Thoracic aorta (tissue), 2 donors: ENCODE measurements at places on chromosomes 6 and 20.

GRCh38 chr6:35765739-35766138, 10.7 kb upstream of the CLPSL2 start:
- H3K4me1 ChIP-seq = no peaks in the 10 kb centered on the region
- H3K27me3 ChIP-seq = no peaks in the 10 kb centered on the region
- H3K27ac ChIP-seq = no peak overlapping the region
- H3K4me3 ChIP-seq = no peak overlapping the region
- H3K36me3 ChIP-seq = no peaks in the 10 kb centered on the region

GRCh38 chr20:61494763-61495575, 242.9 kb downstream of the CDH4 start:
- DNase-seq = no peak
- no peaks in the 10 kb centered on the region for H3K27me3 ChIP-seq
- no peak overlapping the region for H3K27ac ChIP-seq
- no peak overlapping the region for H3K4me3 ChIP-seq
- H3K36me3 ChIP-seq = no peaks in the 10 kb centered on the region

- H3K4me1 ChIP-seq = peaks cover 18% of the 10 kb centered on the region
- no peaks in the 10 kb centered on the region for H3K36me3 ChIP-seq
- no peak overlapping the region for H3K4me3 ChIP-seq
- no peak overlapping the region for H3K27ac ChIP-seq
These were observed 100.6 kb upstream of the FAM184A start for GRCh38 chr6:119179062-119179461.

GRCh38 chr20:50191544-50192363, 1.1 kb downstream of the CEBPB start:
- H3K36me3 ChIP-seq = peaks cover 15% of the 10 kb centered on the region
- peak overlapping the region; percentile 79 for H3K4me3 ChIP-seq
- peaks cover 38% of the 10 kb centered on the region for H3K4me1 ChIP-seq

- H3K27me3 ChIP-seq = no peaks in the 10 kb centered on the region
- no peak overlapping the region for H3K27ac ChIP-seq
- peak; percentile 9 for DNase-seq
- H3K4me3 ChIP-seq = no peak overlapping the region
These were observed 67.8 kb upstream of the RALGAPA2 start for GRCh38 chr20:20780127-20780824.

DNA sequence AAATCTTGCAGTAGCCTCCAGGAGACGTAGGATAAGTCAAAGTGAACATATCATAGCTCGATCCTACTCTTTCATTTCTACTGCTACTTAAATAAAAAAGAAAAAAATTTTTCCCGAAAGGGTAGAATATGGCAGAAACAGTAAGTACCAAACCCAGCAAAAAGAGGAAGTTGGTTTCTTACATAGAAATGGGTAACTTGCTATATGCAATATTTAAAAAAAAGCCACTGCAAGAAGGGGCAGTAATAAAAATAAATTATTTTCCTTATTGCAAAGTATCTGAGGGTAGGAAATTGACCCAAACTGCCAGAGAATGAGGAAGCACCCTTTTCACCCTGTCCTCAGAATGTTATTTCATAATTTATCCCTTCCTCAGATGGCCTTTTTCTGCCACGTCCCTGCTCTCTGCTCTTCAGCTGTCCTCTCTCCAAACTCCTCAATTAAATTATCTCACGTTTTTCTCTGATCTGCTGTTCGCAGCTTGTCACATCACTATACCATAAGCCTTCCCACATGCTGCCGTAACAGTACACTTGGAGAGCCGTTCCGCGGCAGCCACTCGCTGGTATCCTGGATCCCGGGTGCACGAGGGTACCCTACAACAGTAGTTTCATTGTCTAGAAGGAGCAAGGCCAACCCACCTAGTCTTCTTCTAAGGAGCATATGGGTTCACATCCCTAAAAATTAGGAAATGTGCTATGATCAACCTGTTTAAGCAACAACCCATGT, 149.6 kb downstream of the BACH2 start:
- H3K27ac ChIP-seq = no peak overlapping the region
- H3K4me1 ChIP-seq = no peaks in the 10 kb centered on the region
- H3K27me3 ChIP-seq = no peaks in the 10 kb centered on the region

GRCh38 chr6:46419576-46420002, 71.7 kb downstream of the RCAN2 start:
- no peaks in the 10 kb centered on the region for H3K27me3 ChIP-seq
- peaks cover 10% of the 10 kb centered on the region for H3K4me1 ChIP-seq
- peak; percentile 16 for DNase-seq
- no peak overlapping the region for H3K4me3 ChIP-seq
- H3K27ac ChIP-seq = no peak overlapping the region
- H3K36me3 ChIP-seq = no peaks in the 10 kb centered on the region

DNA sequence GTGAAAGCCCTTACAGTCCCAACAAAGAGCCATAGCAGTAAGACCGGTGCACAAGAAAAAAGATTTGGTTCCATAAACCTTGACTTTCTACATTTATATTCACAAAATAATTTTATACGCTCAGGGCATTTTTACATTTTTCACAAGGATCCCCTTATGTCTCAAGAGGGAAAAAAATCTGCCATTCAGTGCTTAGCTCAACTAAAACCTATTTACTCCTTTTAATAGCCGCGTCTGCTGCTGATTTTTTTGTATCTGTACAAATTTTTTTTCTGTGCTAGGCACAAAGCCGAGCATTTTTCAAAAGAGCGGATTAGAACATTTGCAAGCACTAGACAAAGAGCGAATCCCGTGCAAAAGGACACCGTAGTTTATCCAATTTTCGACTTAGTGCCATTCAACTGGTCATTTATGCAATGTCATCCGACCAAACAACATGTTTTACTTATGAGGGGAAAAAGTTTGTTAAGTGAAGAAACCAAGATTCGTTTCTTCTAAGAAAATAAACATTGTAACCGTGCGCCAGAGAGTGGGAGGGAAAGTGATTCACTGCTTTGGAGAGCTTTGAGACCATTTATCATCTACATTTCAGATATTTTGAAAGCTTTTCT, 3.7 kb downstream of the TFAP2D start:
- no peaks in the 10 kb centered on the region for H3K4me1 ChIP-seq
- H3K4me3 ChIP-seq = no peak overlapping the region
- H3K27me3 ChIP-seq = no peaks in the 10 kb centered on the region

- no peak overlapping the region for H3K27ac ChIP-seq
- H3K4me3 ChIP-seq = no peak overlapping the region
- H3K4me1 ChIP-seq = no peaks in the 10 kb centered on the region
- H3K36me3 ChIP-seq = no peaks in the 10 kb centered on the region
These were observed 75.2 kb downstream of the AKAP7 start for GRCh38 chr6:131210469-131210868.

- H3K4me1 ChIP-seq = no peaks in the 10 kb centered on the region
- H3K4me3 ChIP-seq = no peak overlapping the region
- H3K36me3 ChIP-seq = no peaks in the 10 kb centered on the region
- no peak overlapping the region for H3K27ac ChIP-seq
- H3K27me3 ChIP-seq = no peaks in the 10 kb centered on the region
These were observed 66.5 kb downstream of the CNBD2 start for GRCh38 chr20:36034875-36035274.

DNA sequence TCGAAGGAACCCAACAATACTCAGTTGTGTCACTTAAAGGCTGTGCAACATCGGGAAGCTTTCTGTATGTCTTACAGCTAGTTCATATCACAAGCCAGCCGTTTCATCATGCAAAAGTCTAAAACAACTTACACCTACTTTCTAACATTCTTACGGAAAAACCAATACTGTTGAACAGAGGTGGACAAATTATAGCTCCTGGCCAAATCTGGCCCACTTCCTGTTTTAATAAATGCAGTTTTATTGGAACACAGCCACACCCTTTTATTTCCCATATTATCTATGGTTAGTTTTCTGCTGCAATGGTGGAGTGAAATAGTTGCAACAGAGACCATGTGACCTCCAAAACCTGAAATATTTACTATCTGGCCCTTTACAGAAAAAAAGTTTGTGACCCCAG, 46.6 kb downstream of the MYB start:
- no peaks in the 10 kb centered on the region for H3K27me3 ChIP-seq
- no peak overlapping the region for H3K4me3 ChIP-seq
- H3K4me1 ChIP-seq = no peaks in the 10 kb centered on the region

GRCh38 chr6:33854572-33855030, 50.8 kb upstream of the MLN start:
- DNase-seq = no peak
- H3K27ac ChIP-seq = no peak overlapping the region
- no peaks in the 10 kb centered on the region for H3K4me1 ChIP-seq
- no peak overlapping the region for H3K4me3 ChIP-seq
